GM12892 (cell line): ENCODE measurements at places on chromosomes 11 and 22.
A peak's percentile ranks its signal among the peaks of the same experiment; 100 is the strongest.

DNA sequence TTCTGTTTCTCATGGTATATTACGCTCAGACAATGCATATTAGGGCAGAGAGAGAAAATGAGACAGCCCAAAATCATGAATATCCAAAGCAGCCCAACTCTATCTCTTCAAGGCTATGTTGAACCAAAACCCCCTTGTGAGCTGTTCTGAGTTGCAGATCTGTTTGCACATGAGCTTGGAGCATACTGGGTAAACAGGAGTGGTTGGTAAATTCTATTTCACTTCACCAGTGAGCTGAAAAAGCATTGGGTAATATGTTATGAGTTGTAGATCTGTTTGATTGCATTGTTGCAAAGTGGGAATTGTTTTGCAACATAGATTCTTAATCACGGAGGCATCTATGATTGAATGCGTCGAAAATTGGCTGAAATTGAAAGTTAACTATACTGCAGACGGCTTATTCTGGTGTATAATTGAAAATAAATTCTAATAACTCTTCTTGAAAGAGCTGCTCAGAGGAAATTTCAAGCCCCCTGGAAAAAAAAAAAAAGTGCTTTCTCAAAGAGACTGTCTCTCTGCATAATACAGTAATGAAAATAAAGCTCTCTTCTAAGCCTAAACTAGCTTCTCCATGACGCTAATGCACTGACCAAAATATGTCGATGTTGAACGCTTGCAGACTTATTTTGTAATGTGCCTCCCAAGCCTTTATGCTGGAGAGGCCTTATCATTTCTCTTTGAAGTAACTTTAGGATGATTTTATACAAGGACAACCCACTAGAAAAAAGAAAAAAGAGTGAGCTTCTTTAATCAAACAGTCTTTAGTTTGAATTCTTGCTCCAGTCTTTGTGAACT lies 263.7 kb downstream of the NTM start:
- no peak for DNase-seq

DNA sequence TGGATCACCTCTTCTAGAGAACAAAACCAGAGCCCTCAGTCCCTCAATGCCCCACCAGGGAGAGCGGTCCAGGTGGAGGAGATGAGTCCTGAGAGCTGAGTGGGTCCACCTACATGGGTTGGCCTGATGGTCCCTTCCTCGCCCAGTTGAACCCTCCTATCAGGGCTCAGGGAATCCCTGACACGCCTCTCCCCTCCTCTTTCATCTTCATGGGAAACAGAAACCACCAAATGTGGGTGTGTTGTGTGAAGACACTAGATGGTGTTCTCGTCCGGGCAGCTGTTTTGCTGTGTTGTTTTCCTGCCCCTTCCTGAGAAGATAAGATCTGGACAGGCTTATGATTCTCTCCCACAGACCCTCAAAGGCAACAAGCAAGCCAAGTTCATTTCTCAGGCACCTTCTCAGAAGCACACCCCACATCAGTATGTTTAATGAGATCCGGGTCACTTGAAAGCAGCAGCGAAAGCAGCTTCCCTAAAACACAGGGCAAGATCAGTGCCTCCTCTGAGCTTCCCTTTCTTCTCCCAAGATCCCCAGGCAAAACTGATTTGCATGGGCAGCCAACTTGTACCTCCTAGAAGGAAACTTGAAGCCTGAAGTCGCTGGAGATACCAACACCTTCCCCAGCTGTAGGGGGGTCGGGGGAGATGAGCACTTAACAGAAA lies 35.3 kb upstream of the POU2AF1 start:
- DNase-seq, result no peak

- no peak for DNase-seq
These were observed 7.0 kb downstream of the SERHL2 start for GRCh38 chr22:42560781-42561180.

- peak; percentile 23 for DNase-seq
These were observed 4.5 kb upstream of the TBX10 start for GRCh38 chr11:67644042-67644441.

- DNase-seq, result no peak
These were observed 49.1 kb downstream of the RTN4R start for GRCh38 chr22:20218987-20219386.

DNA sequence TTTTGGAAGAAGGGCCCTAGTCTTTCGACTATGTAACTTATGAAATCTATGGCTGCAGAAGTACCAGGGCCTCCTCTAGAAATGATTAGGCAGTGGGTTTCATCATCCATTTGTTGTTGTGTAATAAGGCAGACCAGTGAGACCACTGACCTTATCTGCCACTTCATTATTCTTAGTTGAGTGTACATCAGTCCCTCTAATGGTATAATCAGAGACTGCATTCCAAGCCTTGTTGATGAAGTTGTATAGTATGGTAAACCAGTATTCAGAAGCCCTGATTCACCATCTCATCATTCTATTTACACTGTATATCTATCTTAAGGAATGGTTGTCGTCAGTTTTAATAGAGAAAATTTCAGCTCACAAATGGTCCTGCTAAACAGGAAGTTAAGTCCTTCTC lies 32.2 kb upstream of the GRIA4 start:
- no peak for DNase-seq

- DNase-seq, result no peak
These were observed 108.8 kb upstream of the CD44 start for GRCh38 chr11:35029979-35030682.

- DNase-seq, result no peak
These were observed at the start of gene P2RY6 for GRCh38 chr11:73271936-73272679. Gene P2RY6, plus strand, starts transcription at chr11:73272338. Its CDS starts 24,181 bp downstream, at chr11:73296519.

GRCh38 chr11:22657101-22657694 lies 9.2 kb upstream of the GAS2 start:
- no peak for DNase-seq

- DNase-seq, result no peak
These were observed 44.5 kb downstream of the KIAA1671 start for GRCh38 chr22:24997023-24997422.

GRCh38 chr11:87141322-87141721 lies 103.6 kb downstream of the TMEM135 start:
- DNase-seq, result no peak

DNA sequence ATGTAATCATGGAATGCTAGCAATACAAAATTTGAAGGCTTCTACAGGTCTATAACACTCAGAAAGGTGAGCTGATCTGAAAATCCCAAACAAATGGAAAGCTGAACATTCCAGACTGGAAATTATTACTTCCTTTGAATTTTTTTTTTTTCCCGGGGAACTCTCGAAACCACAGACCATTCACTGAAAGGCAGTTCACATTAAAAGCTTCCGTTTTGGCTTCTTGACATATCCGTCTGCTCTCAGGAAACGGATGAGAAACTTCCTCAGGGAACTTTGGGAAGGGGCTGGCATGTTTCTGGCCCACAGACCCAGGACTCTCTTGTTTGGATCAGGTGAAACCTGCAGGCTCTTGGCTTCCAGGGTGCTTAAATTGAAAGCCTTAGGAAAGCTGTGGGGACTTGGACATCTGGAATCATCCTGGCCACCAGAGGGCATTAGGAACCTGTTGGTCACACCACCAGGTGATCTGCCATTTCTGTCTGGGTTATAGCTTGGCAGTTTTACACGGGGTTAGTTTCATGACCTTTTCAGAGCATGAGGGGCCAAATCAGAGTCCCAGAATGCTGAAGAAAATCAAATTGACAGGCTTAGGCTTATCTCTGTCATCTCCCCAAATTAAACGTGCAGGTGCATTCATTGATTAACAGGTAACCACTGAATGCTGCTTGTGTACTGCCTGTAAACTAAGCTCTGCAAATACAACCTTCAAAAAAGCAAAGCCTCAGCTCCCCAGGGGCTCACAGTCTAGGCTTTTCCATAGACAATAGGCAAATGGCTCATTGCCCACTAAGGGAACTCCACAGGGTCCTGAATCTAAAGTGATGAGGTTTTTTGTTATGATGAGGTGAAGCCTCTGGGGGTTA lies 22.7 kb upstream of the GRAMD1B start:
- DNase-seq, result no peak

- DNase-seq, result no peak
These were observed 2.9 kb upstream of the AKIP1 start for GRCh38 chr11:8908099-8908498.

DNA sequence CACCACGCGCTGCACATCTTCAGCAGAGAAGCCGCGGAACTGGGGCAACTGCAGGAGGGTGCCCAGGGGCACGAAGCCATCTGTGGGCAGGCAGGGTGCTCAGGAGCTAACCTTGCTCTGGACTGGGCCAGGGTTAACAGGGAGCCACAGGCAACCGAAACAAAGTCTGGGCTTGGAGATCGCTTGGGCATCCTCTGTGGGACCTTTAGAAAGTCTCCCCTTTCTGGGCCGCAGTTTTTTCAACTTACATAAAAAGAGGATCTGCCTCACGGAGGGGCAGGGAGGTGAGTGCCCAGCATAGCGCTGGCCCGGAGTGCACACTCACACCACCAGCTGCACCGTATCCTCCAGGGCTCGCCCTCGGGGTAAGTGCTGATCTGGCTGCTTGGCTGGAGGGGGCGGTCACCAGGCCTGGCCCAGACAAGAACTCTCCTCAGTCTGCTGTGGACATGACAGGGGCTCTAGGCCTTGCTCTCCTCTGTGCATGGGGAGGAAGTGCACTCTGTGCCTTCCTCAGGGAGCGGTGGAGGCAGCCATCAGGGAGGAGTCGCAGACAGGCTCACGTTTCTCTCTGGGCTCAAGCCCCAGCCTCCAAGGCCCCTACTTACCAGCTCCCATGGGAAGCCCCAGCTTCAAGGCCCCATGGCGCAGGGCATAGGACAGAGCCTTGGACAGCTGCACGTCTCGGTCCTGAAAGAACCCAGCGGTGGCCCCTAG lies 937 bp downstream of the TRPT1 start:
- no peak for DNase-seq

DNA sequence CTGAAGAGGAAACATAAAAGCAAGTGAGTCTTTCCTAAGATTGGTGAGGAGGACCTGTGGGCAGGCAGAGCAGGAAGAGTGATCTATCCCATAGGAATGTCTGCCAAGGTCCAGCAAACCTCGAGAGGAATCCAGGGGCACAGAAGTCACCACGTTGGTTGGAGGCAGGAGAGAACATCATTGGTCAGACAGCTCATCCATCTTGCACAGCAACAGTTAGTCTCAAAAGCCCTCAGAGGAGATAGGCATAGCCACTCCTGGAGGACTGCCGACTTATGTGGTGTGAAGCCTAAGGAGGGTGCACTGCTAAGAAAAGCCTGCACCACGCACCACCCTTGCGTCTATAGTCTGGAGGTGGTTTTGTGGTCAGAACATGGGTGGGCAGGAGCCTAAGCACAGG lies 109.1 kb downstream of the RASSF10 start:
- no peak for DNase-seq

DNA sequence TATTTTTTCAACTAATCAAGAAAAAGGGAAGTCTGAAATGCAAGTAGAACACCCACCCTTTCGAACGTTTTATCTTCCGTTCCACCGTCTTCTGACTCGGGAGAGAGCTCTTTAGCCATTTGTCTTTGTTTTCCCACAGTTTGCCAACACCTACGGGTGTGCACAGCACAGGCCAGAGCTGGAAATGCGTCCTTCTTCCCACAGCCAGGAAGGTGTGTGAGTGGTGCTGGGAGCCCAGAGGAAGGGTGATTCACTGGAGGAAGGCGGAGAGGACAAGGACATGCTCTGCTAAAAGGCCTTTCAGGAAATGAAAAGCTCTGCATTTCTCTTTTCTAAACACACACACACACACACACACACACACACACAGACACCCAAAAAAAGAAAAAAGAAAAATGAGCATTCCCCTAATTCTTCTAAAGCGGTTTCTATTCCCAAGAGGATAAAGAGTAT lies 18.5 kb downstream of the ENDOD1 start:
- DNase-seq, result no peak

- DNase-seq, result peak; percentile 91
These were observed at the start of gene SSRP1 for GRCh38 chr11:57335343-57336110. Gene SSRP1, minus strand, starts transcription at chr11:57335892. Its CDS starts 771 bp downstream, at chr11:57335121.

GRCh38 chr11:65329478-65329877 lies 4.2 kb upstream of the DPF2 start:
- no peak for DNase-seq

GRCh38 chr22:27046086-27046485 lies 388.7 kb downstream of the MIAT start:
- no peak for DNase-seq

- no peak for DNase-seq
These were observed 28.1 kb downstream of the NRXN2 start for GRCh38 chr11:64694821-64695365.

- DNase-seq, result no peak
These were observed 24.7 kb downstream of the SIK3 start for GRCh38 chr11:117073539-117073938.

DNA sequence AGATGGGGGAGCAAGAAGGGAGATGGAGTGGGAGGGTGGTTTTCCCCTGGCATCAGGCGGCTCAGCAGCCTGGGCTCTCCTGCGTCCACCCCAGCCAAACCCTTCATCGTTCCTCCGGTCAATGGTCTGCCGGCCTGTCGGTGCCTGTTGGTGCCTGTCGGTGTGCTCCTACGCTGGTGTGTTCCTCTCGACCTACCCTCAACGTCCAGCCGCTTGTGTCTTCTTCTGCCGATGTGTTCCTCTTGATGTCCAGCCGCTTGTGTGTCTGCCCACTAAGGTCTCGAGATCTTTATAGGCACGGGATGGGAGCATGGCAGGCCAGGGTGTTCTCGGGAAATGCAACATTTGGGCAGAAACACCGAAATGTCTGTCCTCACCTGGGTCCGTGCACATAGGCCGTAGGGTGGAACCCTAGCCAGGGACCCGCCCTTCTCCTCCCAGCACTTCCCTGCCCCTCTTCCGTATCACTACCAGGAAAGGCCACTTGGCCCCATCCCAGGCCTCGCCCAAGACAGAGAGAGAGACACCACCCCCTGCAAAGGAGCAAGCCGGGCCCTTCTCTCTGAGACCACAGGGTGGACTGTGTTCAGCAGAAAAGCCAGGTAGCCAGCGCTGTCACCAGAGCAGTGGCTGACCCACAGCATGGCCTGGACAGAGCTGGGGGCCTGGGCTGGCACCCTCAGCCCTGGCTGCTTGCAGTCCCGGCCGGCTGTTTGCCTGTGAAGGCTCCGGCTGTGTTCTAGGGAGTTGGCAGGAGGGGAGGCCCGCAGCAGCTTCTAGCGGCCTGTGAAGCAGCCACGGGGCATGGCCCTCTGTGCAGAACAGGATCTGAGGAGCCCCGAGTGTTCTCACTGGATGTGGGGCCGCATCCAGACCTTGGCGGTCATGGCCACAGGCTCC lies 61.6 kb upstream of the KCNQ1OT1 start:
- no peak for DNase-seq

DNA sequence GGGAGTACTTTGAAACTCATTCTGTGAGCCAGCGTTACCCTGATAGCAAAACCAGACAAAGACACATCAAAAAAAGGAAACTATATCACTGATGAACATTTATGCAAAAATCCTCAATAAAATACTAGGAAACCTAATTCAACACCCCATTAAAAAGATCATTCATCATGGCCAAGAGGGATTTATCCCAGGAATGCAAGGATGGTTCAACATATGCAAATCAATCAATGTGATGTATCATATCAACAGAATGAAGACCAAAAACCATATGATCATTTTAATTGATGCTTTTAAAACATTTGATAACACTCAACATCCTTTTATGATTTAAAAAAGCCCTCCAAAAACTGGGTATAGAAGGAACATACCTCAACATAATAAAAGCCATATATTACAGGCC lies 19.8 kb downstream of the RRP8 start:
- no peak for DNase-seq
